IPS-NIHi11 (cell line): ENCODE measurements at places on chromosomes 11 and 22.
A peak's percentile ranks its signal among the peaks of the same experiment; 100 is the strongest.

- DNase-seq: no peak
Measured at GRCh38 chr11:1880746-1881441, 10.8 kb downstream of the PRR33 start.

GRCh38 chr11:20627701-20628100, 28.3 kb downstream of the SLC6A5 start:
- no peak for DNase-seq

DNA sequence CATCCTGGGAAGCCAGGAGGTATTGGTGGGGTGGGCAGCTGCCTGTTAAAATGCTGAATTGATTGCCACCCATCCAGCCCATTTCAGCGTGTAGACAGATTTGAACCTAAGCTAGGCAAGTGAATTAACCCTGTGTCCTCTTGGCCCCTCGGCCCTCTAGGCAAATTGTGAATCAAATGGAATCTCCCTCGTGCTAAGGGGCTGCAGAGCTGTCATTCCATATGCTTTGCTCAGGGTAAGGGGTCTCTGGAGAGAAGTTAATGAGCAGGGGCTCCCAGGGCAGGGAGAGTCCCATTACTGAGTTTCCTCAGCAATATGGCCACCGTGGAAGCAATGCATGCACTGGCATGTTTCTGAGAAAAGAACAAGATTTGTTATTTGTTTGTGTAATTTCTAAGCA, 117.7 kb upstream of the RCN1 start:
- DNase-seq: no peak

DNA sequence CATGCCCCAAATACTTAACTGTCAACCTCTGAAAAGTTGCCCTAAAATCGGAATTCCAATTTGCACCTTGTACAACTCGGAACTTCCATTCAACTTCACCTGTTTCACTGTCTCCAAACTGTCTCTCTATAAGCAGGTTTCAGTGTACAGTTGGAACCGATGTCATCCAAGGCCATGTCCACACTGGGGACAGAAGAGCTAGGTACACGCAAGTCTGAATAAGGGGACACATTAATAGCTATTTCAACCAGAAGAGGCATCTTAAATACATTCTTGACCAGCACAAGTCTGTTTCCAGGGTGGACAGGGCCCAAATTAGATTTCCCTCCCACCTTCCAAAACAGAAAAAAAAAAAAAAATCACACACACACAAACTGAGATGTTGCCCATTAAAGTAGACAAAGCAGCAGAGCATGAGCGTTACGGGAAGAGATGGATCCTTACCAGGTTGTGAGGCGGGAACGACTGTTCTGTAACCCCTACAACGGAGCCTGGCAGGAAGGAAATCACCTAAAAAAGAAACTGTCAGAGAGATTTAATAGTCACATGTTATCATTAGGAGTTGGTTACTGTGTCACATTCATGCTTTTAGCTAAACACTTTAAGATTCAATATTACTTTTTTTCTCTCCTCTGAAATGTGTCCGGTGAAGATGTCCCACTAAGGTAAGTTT, 1.7 kb downstream of the CREBZF start:
- DNase-seq: peak; percentile 17

DNA sequence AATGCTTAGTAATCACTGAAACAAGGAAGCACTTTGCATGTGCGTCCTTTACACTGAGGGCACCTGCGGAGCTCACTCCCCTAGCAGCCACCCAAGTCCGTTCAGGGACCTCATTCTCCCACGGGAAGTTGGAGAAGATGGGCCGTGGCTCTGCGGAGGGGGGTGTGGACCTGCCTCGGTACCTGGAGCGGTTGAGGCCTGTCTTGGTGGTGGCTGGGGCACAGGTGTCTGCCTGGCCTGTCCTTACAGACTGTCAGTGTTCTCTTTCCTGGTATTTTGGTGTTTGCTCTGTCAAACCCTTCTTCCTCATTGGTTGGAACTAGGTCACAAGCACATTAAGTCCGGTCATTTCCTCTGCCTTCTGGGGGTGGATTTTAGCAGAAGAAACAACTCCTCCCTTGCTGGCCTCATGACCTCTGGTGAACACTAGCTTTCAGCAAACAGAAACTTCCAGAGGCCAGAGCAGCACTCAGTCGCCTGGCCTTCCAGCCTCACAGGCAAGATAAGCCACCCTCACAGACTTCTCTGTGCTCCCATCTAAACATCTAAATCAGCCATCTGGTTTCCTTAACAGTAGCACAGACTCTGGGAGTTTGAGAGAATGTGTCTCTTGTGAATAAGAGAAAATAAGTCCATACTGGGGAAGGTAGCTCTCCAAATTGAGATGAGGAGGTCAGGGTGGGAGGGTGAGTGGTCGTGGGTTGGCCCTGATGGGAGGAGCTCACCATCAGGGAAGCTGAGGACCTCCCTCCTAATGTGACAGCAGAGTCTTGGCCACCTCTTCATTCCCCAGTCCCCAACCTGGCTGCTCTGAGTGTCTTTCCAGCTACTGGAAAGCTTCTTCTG, 8.6 kb downstream of the SNAP29 start:
- DNase-seq: no peak

GRCh38 chr11:72762641-72763304, 10.6 kb upstream of the ARAP1 start:
- no peak for DNase-seq

DNA sequence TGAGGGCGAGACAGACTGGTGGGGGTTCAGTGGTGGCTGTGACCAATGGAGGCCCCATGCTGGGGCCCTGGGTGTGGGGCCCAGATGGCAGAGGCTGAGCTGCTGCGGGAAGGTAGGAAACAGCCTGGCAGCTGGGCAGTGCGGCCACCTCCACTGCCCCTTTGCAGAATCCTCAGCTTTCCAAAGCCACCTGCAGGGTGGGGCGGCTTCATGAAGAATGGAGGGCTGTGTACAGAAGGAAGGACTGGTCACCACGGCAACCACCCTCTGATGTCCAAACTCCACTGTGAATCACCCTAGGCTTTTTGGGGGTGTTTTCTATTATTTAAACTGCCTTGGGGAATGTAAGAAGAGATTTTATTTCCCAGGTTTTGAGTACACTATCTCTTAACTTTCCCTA, 166.3 kb upstream of the NAV2 start:
- DNase-seq: peak; percentile 35
